ENCODE measurements at places on chromosomes 6 and 20. TPM values are rescaled to one million over a fixed set of nuclear protein-coding genes. Genes with fewer than 3 reads are reported as not detected.
A peak's percentile ranks its signal among the peaks of the same experiment; 100 is the strongest.

GRCh38 chr6:127204281-127204680, 62.4 kb upstream of the RNF146 start:
- no peaks in the 10 kb centered on the region for H3K4me1 ChIP-seq
- no peak overlapping the region for H3K27ac ChIP-seq
- H3K4me3 ChIP-seq, result no peak overlapping the region
- no peaks in the 10 kb centered on the region for H3K36me3 ChIP-seq
- H3K27me3 ChIP-seq, result no peaks in the 10 kb centered on the region

GRCh38 chr6:12533586-12533985, 183.0 kb upstream of the PHACTR1 start:
- H3K27ac ChIP-seq, result no peak overlapping the region
- DNase-seq, result no peak
- H3K27me3 ChIP-seq, result no peaks in the 10 kb centered on the region
- H3K4me1 ChIP-seq, result peaks cover 5% of the 10 kb centered on the region

- peak; percentile 91 for DNase-seq
- no peaks in the 10 kb centered on the region for H3K27me3 ChIP-seq
- peaks cover 8% of the 10 kb centered on the region for H3K4me1 ChIP-seq
- H3K36me3 ChIP-seq, result no peaks in the 10 kb centered on the region
These were observed 16.4 kb upstream of the KIFC1 start for GRCh38 chr6:33375143-33375671.

DNA sequence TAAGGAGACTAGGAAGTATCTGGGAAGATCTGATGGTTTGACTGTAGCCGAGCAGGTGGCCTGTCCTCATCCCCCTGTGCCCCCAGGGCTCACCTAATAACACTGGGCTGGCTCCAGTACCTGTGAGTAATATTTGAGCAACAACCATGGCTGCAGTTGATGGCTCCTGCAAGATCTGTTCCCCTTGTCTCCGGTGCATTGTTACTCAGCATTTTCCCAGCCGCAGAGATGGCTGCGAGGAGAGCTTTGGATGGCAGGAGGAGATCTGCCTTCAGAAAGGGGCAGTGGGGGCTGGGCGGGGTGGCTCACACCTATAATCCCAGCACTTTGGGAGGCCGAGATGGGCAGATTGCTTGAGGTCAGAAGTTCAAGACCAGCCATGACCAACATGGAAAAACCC, 39.3 kb downstream of the PTK7 start:
- DNase-seq, result no peak
- no peak overlapping the region for H3K4me3 ChIP-seq
- H3K4me1 ChIP-seq, result peaks cover 5% of the 10 kb centered on the region
- H3K27me3 ChIP-seq, result no peaks in the 10 kb centered on the region
- H3K27ac ChIP-seq, result peak overlapping the region; percentile 6

GRCh38 chr20:62064770-62065673, 659 bp downstream of the TAF4 start:
- H3K36me3 ChIP-seq, result no peaks in the 10 kb centered on the region
- H3K27ac ChIP-seq, result peak overlapping the region; percentile 60
- H3K4me1 ChIP-seq, result peaks cover 4% of the 10 kb centered on the region
- H3K4me3 ChIP-seq, result peak overlapping the region; percentile 83

GRCh38 chr6:169574420-169574819, 127.4 kb downstream of the WDR27 start:
- H3K27ac ChIP-seq, result no peak overlapping the region
- no peaks in the 10 kb centered on the region for H3K36me3 ChIP-seq
- no peaks in the 10 kb centered on the region for H3K27me3 ChIP-seq
- no peak overlapping the region for H3K4me3 ChIP-seq
- H3K4me1 ChIP-seq, result no peaks in the 10 kb centered on the region
- DNase-seq, result no peak

- H3K36me3 ChIP-seq, result peaks cover 4% of the 10 kb centered on the region
- no peaks in the 10 kb centered on the region for H3K27me3 ChIP-seq
- no peak overlapping the region for H3K4me3 ChIP-seq
- H3K27ac ChIP-seq, result no peak overlapping the region
- no peaks in the 10 kb centered on the region for H3K4me1 ChIP-seq
These were observed 75.5 kb upstream of the SCP2D1 start for GRCh38 chr20:18738055-18738454.

GRCh38 chr6:169813969-169814368, 62.5 kb downstream of the ERMARD start:
- H3K36me3 ChIP-seq, result no peaks in the 10 kb centered on the region
- DNase-seq, result no peak
- H3K27me3 ChIP-seq, result no peaks in the 10 kb centered on the region
- H3K4me1 ChIP-seq, result no peaks in the 10 kb centered on the region
- no peak overlapping the region for H3K27ac ChIP-seq
- H3K4me3 ChIP-seq, result no peak overlapping the region

- no peaks in the 10 kb centered on the region for H3K36me3 ChIP-seq
- H3K27me3 ChIP-seq, result no peaks in the 10 kb centered on the region
- no peaks in the 10 kb centered on the region for H3K4me1 ChIP-seq
These were observed 401.2 kb downstream of the THBS2 start for GRCh38 chr6:168852376-168852884.

DNA sequence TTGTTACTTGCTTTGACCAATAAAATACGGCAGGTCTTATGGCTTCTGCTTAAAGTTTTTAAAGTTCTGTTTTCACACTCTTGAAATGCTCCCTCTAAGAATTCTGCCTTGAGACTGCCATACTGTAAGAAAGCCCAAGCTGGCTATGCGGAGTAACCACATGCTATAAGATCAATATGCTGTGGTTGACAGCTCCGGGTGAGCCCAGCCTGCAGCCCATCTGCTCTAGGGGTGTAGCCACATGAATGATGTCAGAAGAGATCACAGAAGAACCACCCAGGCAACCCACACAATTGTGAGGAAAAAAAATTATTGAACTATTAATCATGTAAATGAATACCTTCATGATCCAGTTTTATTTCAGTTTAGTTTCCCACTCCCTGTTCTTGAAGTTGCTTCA, 26.1 kb upstream of the SH3BGRL2 start:
- H3K27me3 ChIP-seq, result no peaks in the 10 kb centered on the region
- no peak overlapping the region for H3K4me3 ChIP-seq
- no peak for DNase-seq
- H3K36me3 ChIP-seq, result no peaks in the 10 kb centered on the region

GRCh38 chr6:163720005-163720404, 305.5 kb downstream of the QKI start:
- H3K4me1 ChIP-seq, result no peaks in the 10 kb centered on the region
- H3K27ac ChIP-seq, result no peak overlapping the region
- no peak for DNase-seq
- no peak overlapping the region for H3K4me3 ChIP-seq

- H3K4me1 ChIP-seq, result peaks cover 15% of the 10 kb centered on the region
- H3K36me3 ChIP-seq, result no peaks in the 10 kb centered on the region
- H3K27ac ChIP-seq, result no peak within 1 kb of the TSS
- peaks cover 17% of the 10 kb centered on the region for H3K27me3 ChIP-seq
These were observed at the start of gene BEND6 for GRCh38 chr6:56954403-56955170. Gene BEND6, plus strand, starts transcription at chr6:56955107. Its CDS starts 26,704 bp downstream, at chr6:56981811.

The WFDC10A gene
- not detected for total RNA-seq

The GJA1 gene
- 59.5 TPM for total RNA-seq

The SLC22A23 gene
- total RNA-seq, result 45.6 TPM

The TFAP2C gene
- 6.3 TPM for total RNA-seq

The TGM3 gene
- 1.5 TPM for total RNA-seq

The PHACTR3 gene
- 12.0 TPM for total RNA-seq

The TMEM74B gene
- total RNA-seq, result 10.9 TPM

The RPS18 gene
- 2,087 TPM for total RNA-seq

The FAM162B gene
- total RNA-seq, result 4.7 TPM

The ADAM33 gene
- total RNA-seq, result 6.6 TPM

The FOXO3 gene
- 101 TPM for total RNA-seq

The SNX14 gene
- total RNA-seq, result 171 TPM

The SLC17A1 gene
- not detected for total RNA-seq

Data from lung (tissue), 17 donors.